Germinal center (tissue), 1 donor: ENCODE measurements at places on chromosomes 12 and 14.

- no peak for DNase-seq
Measured at GRCh38 chr14:89085231-89085731, 260.8 kb downstream of the TTC8 start.

GRCh38 chr14:76375484-76375883, 453 bp upstream of the ESRRB start:
- DNase-seq: no peak

- DNase-seq: no peak
Measured at GRCh38 chr12:70007687-70008086, 182.7 kb downstream of the MYRFL start.

GRCh38 chr12:3034067-3034750, 43.0 kb upstream of the TSPAN9 start:
- DNase-seq: peak; percentile 72

GRCh38 chr12:130948751-130949150, 5.0 kb upstream of the ADGRD1 start:
- DNase-seq: no peak

GRCh38 chr14:49220492-49220891, 365.7 kb downstream of the RPS29 start:
- DNase-seq: no peak

DNA sequence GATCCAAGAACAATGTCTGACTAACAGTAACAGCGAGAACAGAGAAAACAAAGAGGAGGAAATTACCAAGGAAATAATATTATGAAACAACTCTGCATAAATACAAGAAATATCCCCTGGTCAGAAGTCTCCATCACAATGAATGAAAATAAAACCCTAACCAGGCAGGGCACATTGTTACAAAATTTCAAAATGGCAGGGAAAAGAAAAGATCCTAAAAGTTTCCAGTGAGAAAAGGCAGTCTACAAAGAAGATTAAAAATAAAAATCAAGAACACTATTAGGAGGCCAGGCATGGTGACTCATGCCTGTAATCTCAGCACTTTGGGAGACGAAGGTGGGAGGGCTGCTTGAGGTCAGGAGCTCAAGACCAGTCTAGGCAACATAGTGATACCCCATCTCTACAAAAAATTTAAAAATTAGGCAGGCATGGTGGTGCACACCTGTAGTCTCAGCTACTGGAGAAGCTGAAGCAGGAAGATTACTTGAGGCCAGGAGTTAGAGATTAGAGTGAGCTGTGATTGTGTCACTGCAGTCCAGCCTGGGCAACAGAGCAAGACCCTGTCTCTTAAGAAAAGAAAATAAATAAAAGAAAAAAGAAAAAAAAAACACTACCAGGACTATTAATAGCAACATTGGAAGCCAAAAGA, 47.8 kb downstream of the FERMT2 start:
- DNase-seq: no peak

GRCh38 chr12:123270214-123271000, 1.2 kb downstream of the CDK2AP1 start:
- no peak for DNase-seq

DNA sequence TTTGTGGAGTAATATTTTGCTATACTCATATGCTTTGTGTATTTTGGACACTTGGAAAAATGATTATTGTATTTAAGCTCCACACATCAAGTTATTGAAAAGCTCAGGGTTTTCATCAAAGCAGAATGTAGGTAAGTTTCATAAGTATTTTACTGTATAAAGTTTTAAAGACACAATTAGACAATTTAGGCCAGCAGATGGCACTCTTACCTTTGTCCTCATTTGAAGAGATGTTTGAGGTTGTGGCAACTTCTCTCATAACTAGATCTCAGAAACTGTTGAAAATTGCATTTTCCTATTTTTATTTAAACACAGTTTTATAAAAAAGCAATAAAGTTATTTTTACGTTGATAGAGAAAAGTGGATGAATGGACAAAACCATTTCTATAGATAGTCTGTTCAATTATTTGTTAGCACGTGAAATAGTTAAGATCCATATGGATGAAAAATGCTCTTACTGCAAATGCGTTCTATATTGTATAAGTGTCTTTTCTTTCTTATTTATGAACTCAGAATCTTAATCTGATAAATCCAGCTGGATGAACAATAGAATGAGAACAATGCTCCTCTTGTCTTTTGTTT, 300.0 kb downstream of the AEBP2 start:
- peak; percentile 6 for DNase-seq

- no peak for DNase-seq
Measured at GRCh38 chr14:77936138-77936639, 136.3 kb downstream of the ADCK1 start.

GRCh38 chr14:59020382-59020781, 168.1 kb upstream of the DAAM1 start:
- DNase-seq: no peak
